Activated CD4-positive, CD25-positive, alpha-beta regulatory T cell treated with anti-CD3 and anti-CD28 coated beads, Interleukin-2, amount 50 U/mL, for 16 hours (primary cell): ENCODE measurements at places on chromosomes 12 and 14.

- no peak for DNase-seq
Measured at GRCh38 chr12:30145684-30146032, 361.9 kb upstream of the TMTC1 start.

DNA sequence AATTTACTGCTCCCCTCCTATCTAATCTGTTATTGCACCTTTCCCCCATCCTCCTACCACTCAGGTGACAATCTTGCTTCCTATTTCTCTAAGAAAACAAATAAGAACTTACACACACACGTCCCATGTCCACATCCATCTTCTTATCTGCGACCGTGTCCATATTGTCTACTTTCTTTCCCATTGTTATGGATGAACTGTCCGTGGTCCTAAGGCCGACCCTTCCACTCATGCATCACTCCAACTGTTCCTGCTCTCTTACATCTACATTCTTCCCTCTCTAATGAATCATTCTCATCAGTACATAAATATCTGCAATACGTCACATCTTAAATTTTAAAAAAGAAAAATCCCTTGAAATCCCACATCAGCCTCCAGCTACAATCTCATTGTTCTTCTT is 30.0 kb downstream of the ZFYVE1 start:
- no peak for DNase-seq

GRCh38 chr12:47207340-47207717 is 127.6 kb upstream of the AMIGO2 start:
- no peak for DNase-seq

- DNase-seq: no peak
Measured at GRCh38 chr12:52261208-52261484, 13.3 kb upstream of the KRT86 start.

DNA sequence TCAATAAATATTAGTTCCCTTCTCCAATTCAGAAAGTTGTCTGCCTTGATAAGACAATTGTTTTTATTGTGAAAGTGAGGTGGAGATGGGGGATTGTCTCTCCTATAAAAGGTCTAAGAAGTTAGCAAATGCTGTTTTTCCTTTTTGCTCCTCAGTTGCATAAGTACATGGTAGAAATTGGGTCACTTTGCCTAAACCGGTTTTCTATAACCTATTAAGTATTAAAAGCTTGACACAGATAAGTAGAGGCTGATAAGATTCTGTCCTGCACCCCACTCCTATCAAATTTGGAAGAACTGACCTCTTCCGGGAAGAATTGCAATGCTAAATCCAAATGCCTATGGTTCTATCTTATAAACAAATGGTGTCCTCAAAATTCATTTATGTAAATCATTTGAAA is 7.0 kb downstream of the SLCO1B1 start:
- DNase-seq: no peak

DNA sequence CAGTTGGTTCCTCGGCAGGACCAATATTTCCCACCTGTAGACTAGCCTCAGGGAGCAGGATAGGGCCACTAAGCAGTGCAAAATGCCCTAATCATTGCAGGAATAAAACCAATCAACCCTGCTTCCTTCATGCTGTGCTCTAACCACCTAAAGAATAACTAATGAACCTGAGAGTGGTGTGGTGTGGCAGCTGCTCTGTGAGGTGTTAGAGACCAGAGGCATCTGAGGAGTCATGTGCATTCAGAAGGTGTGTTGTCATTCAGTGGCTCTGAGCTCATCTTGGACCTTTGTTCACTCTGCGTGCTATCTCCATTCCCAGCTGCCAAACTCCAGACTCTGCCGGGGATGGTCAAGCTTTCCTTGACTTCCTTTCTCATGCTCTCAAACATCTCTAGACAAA is 136.7 kb upstream of the EGLN3 start:
- DNase-seq: no peak

DNA sequence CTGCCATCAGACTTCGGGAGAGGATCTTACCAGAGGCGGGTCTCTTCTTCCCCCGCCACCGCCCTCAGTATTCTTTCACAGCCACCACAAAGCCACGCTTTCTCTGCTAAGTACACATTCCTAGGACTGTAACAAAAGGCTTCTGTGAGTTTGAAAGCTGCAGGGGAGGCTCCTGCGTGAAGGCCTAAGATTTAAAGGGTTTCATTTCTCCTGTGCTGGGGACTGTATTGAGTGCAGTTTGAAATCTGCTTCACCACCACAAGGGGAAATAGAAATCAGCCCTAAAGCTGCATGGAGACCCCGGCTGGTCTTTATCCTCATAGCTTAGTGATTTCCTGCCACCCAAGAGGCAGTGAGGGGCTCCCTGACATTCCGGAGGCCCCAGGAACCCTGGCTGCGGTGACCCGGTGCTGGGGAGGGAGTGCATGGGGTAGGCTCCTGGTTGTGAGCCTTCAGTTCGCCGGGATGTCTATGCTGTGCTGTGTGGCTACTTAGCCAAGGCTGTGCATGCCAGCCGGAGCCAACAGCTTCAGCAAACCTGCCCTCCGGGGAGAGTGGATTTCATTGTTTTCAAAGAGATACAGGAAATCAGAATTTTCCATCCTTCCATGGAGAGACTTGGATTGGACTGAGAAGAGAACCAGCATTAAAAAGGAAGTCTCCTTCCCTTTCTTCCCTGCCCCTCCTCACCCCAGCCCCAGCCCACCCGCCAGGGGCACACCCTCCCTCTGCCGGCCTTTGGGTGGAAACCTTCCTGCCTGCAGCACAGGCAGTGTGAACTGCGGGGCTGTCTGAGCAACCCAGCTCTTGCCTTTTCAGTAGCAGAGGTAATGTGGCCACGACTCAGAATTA is 163.3 kb downstream of the ETV6 start:
- DNase-seq: no peak
